ENCODE measurements at places on chromosomes 3 and 15. TPM values are rescaled to one million over a fixed set of nuclear protein-coding genes. Genes with fewer than 3 reads are reported as not detected.

The CFAP92 gene
- not detected for total RNA-seq

The TRH gene
- not detected for total RNA-seq

The RTP3 gene
- total RNA-seq: not detected

The CADPS gene
- total RNA-seq: 11.4 TPM

The THSD4 gene
- 50.6 TPM for total RNA-seq

The GABRB3 gene
- total RNA-seq: not detected

The CPLX3 gene
- not detected for total RNA-seq

The SCAPER gene
- 5.9 TPM for total RNA-seq

The FANCD2OS gene
- total RNA-seq: not detected

The TGM4 gene
- total RNA-seq: not detected

The SLC7A14 gene
- total RNA-seq: not detected

The RLBP1 gene
- not detected for total RNA-seq

The ROPN1 gene
- total RNA-seq: not detected

The ERICH6 gene
- total RNA-seq: not detected

DNA sequence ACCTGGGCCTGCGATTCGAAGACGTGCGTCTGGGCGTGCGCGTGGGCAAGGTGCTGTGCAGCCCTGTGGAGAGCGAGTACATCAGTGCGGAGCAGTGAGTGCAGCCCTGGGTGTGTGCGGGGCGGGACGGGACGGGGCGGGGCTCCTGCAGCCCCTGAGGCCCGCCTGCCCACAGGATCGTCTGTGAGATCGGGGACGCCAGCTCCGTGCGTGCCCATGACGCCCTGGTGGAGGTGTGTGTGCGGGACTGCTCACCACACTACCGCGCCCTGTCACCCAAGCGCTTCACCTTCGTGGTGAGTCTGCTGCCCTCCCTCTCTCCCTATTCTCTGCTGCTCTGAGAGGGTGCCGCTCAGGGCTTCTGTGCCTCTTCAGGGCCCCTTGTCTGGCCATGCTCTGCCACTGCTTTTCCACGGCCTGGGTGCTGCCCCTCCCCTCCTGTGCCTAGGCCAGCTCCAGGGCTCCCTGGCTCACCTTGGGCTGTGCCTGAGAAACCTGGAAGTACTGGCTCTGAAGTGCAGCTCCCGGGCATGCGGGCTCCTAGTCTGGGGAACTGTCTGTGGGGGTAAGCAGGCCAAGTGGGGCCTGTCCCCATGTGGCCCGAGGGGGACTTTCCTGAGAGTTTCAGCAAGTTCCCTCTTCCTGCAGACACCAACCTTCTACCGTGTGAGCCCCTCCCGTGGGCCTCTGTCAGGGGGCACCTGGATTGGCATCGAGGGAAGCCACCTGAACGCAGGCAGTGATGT, 31.8 kb downstream of the PLXNA1 start:
- no peak overlapping the region for H3K4me3 ChIP-seq
- no peak for DNase-seq
- peaks cover 14% of the 10 kb centered on the region for H3K4me1 ChIP-seq
- H3K27me3 ChIP-seq: no peaks in the 10 kb centered on the region

- no peaks in the 10 kb centered on the region for H3K27me3 ChIP-seq
- H3K4me1 ChIP-seq: peaks cover 17% of the 10 kb centered on the region
- H3K36me3 ChIP-seq: no peaks in the 10 kb centered on the region
- no peak for DNase-seq
- H3K27ac ChIP-seq: no peak overlapping the region
These were observed 4.0 kb downstream of the MAP2K1 start for GRCh38 chr15:66390678-66391077.

DNA sequence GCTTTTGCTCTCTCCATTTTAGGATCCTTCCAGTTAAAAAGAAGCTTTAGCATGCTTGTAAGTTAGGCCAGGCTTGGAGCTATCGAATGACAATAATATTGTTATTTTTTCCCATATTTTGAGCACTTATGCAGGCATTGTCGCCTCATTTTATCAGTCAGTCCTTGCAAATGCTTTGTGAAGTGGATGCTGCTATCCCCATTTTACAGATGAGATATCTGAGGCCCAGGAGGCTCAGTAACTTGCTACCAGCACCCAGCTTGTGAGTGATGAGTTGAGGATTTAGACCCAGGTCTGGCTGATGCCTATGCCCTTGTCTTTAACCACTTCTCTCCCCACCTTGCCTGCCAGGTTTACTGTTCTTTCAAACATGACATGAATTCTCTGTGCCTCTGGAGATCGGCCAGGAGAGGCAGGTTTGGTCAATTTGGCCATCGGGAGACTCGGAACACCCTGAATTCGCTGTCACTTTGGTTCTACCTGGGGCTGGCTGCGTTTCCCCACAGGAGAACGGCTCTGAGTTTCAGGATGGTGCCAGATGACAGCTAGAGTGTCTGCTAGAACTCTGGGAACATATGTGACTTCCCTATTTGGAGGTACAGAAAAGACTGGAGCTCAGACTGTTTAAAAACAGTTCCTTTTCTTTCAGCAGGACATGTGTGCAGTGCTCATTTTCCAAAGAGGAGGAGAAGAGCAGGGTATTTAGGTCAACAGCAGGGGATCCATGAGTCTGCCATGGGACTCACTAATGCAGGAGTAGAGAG, 25.5 kb upstream of the ZNF710 start:
- H3K36me3 ChIP-seq: no peaks in the 10 kb centered on the region
- no peak for DNase-seq
- no peaks in the 10 kb centered on the region for H3K27me3 ChIP-seq

DNA sequence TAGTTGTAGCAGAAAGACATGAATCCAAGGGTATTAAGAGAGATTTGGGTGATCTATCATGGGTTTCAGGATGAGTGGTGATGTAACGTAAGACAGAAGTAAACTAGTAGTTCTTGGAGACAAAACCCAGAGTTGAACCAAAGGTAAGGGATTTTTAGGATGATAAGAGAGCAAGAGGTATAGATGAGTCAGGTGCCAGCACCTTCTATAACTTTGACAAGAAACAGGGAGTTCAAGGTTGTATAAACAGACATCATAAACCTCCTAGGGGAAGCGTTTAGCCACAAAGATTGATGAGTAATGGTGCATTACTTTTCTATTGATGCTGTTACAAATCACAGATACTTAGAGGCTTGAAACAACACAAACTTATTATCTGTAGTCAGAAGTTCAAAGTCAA, 447.3 kb upstream of the ARHGEF26 start:
- H3K4me1 ChIP-seq: no peaks in the 10 kb centered on the region
- H3K4me3 ChIP-seq: no peak overlapping the region
- no peak for DNase-seq
- H3K36me3 ChIP-seq: no peaks in the 10 kb centered on the region
- H3K27me3 ChIP-seq: no peaks in the 10 kb centered on the region

DNA sequence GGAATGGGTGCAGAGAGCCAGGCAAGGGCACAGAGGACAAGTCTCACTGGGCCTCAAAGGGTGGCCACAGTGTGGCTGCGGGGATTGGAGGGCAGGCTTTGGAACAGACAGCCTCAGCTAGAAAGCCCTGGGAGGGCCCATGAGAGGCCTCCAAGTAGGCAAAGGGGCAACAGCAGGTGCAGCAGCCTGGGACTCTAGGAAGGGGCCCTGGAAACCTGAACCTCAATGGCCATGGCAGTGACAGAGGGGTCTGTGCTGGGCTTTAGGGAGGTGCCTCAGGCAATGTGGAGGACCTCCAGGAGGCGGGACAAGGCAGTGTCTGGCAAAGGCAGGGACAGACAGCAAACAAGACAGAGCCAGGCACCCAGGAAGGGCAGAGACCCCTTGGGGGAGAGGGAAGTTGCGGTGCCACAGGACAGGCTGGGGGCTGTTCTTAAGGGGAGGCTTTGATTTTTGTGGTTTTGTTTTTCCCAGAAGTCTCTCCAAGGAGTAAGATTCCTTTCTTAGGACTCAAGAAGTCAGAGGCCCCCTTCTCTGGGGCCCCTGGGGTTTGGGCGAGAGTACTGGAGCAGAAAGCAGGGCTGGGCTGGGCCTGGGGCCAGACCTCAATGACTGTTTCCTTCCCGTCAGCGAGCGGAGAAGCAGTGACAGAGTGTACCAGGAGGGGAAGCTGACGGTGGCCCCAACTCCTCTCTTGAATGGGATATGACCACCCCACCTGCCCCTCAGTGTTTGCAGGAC, 9.7 kb downstream of the STOML1 start:
- H3K4me1 ChIP-seq: peaks cover 37% of the 10 kb centered on the region
- H3K36me3 ChIP-seq: no peaks in the 10 kb centered on the region
- peak overlapping the region; percentile 33 for H3K4me3 ChIP-seq
- H3K27ac ChIP-seq: peak overlapping the region; percentile 92

GRCh38 chr15:73249499-73249898, 119.3 kb downstream of the HCN4 start:
- no peak overlapping the region for H3K4me3 ChIP-seq
- no peak overlapping the region for H3K27ac ChIP-seq
- DNase-seq: no peak
- no peaks in the 10 kb centered on the region for H3K27me3 ChIP-seq

GRCh38 chr3:108315767-108316301, 19.5 kb downstream of the HHLA2 start:
- no peak overlapping the region for H3K27ac ChIP-seq
- no peak for DNase-seq
- H3K27me3 ChIP-seq: no peaks in the 10 kb centered on the region
- no peak overlapping the region for H3K4me3 ChIP-seq
- 0 out of 2 replicates have a peak, but pooled peaks cover 11% of the 10 kb centered on the region for H3K4me1 ChIP-seq
- H3K36me3 ChIP-seq: no peaks in the 10 kb centered on the region

DNA sequence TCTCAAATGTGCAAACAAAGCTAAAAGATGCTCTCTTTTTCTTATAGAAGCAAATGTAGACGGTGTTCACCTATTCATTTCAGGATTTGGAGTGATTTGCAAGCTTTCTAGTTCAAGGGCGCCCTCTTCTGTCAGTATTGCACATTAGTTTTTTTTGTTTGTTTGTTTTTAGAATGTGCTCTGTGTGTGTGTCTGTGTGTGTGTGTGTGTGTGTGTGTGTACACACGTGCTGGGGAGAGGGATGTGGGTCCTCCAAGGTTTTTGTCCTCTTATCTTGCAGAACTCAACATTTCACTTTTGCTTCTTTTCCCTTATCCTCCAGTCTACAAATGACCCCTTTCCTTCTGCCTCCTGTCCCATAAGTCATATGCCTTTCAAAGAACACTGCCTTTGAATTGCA, 23.5 kb downstream of the DNAH1 start:
- peaks cover 11% of the 10 kb centered on the region for H3K4me1 ChIP-seq
- peak; percentile 73 for DNase-seq
- no peak overlapping the region for H3K4me3 ChIP-seq
- no peaks in the 10 kb centered on the region for H3K27me3 ChIP-seq
- H3K27ac ChIP-seq: no peak overlapping the region

GRCh38 chr3:71598292-71598691, 14.8 kb upstream of the FOXP1 start:
- no peaks in the 10 kb centered on the region for H3K27me3 ChIP-seq
- no peak overlapping the region for H3K27ac ChIP-seq
- H3K4me3 ChIP-seq: no peak overlapping the region

GRCh38 chr3:183239046-183239445, 14.0 kb upstream of the B3GNT5 start:
- H3K27me3 ChIP-seq: no peaks in the 10 kb centered on the region
- H3K4me1 ChIP-seq: no peaks in the 10 kb centered on the region
- no peak for DNase-seq
- no peaks in the 10 kb centered on the region for H3K36me3 ChIP-seq
- H3K4me3 ChIP-seq: no peak overlapping the region
- H3K27ac ChIP-seq: no peak overlapping the region

DNA sequence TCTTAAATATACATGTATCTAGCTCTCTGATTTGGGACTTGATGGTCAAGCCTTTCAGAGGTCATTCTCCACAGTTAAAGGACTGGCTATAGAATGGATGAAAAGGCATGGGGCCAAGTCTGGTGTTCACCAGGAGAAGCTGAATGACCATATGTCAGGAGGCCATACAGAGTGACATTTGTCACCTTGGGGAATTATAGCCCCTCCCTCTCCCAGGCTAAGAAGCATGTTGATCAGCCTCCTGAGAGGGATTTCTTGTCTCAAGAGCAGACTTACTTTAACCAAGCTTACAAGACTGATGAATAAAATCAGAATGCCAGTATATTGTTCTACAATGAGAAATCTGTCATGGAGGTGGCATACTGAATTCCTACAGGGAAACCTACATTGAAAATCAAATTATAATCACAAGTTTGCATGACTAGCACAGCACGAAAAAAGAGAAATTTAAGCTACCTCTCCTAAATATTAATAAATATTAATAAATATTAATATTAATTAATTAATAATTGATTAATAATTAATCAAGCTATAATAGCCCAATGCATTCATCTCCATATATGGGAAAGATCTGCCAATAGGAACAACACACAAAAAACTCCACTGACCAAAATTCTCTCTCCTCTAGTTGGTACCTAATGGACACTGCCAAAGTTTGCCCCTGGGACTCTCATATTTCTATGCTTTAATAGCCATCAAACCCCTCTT, 47.3 kb downstream of the ATP8B4 start:
- no peak overlapping the region for H3K4me3 ChIP-seq
- no peaks in the 10 kb centered on the region for H3K27me3 ChIP-seq
- H3K36me3 ChIP-seq: no peaks in the 10 kb centered on the region
- DNase-seq: no peak
- H3K4me1 ChIP-seq: no peaks in the 10 kb centered on the region
- H3K27ac ChIP-seq: no peak overlapping the region

- H3K4me3 ChIP-seq: no peak overlapping the region
- no peak overlapping the region for H3K27ac ChIP-seq
- H3K27me3 ChIP-seq: no peaks in the 10 kb centered on the region
- H3K36me3 ChIP-seq: no peaks in the 10 kb centered on the region
- no peaks in the 10 kb centered on the region for H3K4me1 ChIP-seq
These were observed 439.2 kb upstream of the EPHA3 start for GRCh38 chr3:88668180-88668579.

GRCh38 chr3:46130631-46131310, 77.3 kb downstream of the CCR1 start:
- H3K27ac ChIP-seq: no peak overlapping the region
- no peaks in the 10 kb centered on the region for H3K36me3 ChIP-seq
- peaks cover 13% of the 10 kb centered on the region for H3K4me1 ChIP-seq
- no peaks in the 10 kb centered on the region for H3K27me3 ChIP-seq
- no peak for DNase-seq

DNA sequence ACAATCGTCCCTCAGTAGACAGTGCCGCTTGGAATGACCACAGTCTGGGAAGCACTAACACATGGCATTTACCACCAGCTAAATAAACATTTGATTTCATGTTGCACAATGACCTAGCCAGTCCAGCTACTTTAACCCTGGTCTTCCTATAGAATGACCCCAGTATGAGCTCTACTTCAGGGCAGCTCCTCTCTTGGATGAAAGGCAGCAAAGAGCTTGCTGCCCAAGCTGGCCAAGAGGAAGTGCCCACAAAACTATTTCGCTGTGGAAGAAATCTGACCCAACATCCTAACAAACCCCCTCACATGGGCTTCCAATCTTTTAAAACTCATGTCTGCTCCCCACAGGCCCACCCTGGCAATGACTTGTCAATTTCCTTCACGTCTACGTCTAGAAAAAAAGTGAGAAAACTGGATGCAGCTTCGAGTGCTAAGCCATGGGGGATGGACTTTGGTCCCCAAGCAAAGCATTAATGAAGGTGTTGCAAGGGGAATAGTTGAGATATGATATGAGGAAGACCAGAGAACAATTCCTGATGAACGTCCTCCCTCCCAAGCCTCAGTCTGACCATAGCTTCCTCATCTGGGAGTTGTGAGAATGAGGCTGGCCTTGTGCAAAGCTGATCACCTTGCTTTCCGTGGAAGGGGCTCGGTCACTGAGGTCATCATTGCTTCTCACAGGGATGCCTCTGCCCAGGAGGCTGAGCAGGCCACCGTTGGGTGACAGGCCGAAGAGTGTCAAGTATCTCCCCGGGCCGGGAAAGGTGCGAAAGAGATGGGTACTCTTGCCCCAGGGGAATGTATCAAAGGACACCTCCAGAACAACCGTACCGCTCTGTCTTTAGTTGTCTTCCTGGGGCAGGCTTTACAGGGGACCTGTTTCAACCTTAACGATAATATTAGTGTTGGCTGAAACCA, 964 bp downstream of the SLC25A20 start:
- H3K27me3 ChIP-seq: no peaks in the 10 kb centered on the region
- DNase-seq: peak; percentile 7
- H3K27ac ChIP-seq: peak overlapping the region; percentile 23
- H3K36me3 ChIP-seq: no peaks in the 10 kb centered on the region
- H3K4me1 ChIP-seq: peaks cover 9% of the 10 kb centered on the region
- peak overlapping the region; percentile 98 for H3K4me3 ChIP-seq
